ENCODE measurements at places on chromosomes 3 and 15.

DNA sequence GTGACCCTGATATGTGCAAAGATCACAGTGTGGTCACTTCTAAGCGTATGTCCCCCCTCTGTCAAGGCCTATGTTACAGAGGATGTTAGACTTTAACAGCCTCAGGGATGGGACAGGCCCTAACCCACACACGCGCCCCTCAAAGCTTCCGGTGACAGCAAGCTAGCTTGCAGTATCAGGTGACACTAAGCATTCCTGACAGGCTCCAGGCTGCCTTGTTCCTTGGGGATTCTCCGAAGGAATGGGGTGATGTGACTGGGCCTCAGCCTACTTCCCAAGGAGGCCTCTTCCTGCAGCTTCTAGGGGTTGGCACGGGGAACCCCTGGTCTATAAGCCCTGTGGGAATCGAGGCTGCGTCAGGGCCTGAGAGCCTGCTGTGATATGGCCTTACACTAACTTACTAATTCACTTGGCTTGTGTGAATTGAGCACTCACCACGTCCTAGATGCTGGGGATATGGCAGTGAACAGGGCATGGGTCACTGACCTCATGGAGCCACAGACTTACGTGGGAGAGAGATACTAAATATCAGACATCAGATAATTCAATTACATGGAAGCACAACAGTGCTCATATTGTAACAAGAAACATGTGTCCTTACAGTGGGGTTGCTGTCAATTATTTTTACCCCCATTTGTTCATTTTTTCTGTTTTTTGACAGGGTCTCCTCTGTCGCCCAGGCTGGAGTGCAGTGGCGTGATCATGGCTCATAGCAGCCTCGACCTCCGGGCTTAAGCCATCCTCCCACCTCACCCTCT lies 11.4 kb upstream of the SPTBN5 start:
- no peak for DNase-seq

GRCh38 chr3:192339214-192339613 lies 388.1 kb downstream of the FGF12 start:
- DNase-seq, result no peak

- DNase-seq, result no peak
Measured at GRCh38 chr15:61422773-61423172, 193.7 kb upstream of the RORA start.

- DNase-seq, result no peak
Measured at GRCh38 chr3:39216176-39216790, 23.9 kb upstream of the XIRP1 start.

- no peak for DNase-seq
Measured at GRCh38 chr3:54257125-54257720, 134.9 kb downstream of the CACNA2D3 start.

GRCh38 chr3:16849795-16850194 lies 35.0 kb upstream of the PLCL2 start:
- no peak for DNase-seq

GRCh38 chr3:39748002-39748401 lies 61.4 kb upstream of the MYRIP start:
- DNase-seq, result no peak

DNA sequence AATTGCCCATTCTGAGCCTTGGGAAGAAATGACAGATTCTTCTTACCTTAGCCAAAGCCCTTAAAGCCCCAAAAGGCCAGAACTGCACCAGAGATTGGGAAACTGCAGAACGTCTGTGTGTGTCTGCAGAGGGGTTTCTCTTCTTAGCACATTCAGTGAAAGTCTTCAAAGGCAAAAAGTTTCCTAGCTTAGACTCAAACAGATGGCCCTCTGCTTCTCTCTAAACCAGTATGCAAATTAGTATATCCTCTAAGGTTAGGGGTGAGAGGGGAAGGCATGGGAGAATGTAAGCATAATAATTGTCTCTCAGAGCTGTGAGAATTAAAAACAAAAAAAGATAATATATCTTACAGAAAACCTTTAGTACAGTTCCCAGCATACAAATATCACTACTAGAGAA lies 334.0 kb upstream of the MCTP2 start:
- DNase-seq, result no peak
